ENCODE measurements at places on chromosomes 1 and 21.

GRCh38 chr1:27994060-27994459 is 34.3 kb downstream of the XKR8 start:
- DNase-seq, result no peak

DNA sequence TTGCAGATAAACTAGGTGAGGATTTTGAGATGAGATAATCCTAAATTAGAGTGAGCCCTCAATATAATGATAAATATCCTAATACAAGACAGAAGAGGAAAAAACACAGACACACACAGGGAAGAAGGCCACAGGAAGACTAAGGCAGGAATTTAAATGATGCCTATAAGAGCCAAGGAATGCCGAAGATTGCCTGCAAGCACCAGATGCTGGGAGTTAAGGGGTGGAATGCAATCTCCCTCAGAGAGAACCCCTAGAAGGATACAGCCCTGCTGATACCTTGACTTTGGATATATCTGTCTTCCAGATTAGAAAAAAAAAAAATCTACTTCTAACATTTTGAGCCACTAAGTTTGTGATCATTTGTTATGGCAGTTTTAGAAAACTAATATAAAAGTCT is 299.7 kb upstream of the PRMT6 start:
- DNase-seq, result no peak

- no peak for DNase-seq
Observed at GRCh38 chr1:166974647-166975345, 544 bp downstream of the ILDR2 start.

- no peak for DNase-seq
Observed at GRCh38 chr1:51728611-51729155, 111.8 kb downstream of the OSBPL9 start.

DNA sequence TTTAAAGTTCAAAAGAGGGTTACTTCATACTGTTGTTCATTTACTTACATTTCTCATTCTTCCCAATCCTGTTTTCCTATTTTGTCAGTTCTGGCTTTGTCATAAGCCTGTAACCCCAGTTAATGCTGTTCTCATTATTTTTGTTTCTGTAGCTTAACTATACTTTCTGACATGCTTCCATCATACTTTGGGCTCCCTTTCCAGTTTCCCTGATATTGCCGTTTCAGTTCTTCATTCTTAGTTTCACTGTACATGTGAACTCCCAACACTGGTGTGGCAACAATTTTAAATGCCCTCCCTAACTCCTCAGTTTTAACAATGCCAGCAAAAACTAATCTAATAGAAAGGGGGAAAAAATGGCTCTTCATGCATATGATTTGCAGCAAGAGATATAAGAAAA is 456.7 kb downstream of the LMO4 start:
- DNase-seq, result no peak

DNA sequence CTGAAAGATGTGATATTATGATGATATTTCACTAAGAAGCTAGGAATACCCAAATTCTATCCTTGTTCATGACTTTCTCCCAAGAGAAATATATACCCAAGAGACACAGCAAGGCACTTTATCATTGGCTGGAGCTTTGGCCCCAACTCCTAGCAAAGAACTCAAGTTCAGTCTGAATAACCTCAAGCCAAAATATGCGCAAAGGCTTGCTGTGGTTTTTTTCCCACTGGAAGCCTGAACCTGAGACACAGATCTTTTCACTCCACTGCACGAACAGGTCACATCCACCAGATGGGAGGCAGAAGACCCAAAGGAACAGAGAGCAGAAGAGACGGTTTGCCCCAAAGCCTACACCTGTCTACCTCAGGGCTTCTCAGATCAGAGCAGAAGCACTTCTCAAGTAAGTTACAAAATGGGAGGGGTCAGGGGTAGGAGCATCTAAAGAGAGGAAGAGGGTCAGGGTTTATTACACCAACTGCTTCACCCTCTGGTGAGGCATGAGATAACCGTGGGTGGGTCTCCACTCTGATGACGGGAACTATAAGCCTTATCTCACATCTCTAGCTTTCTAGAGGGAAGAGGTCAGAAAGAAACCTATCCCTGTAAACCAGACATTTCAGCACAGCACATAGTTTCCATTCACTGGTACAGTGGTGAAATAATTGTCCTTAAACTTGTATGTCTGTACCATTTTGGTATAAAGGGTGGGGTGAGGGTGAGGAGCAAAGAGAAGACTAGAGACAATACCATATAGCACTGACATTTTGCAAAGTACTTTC is 17.1 kb upstream of the CDC42BPA start:
- DNase-seq, result no peak

GRCh38 chr1:177873238-177873637 is 96.6 kb downstream of the SEC16B start:
- no peak for DNase-seq

GRCh38 chr1:178868706-178869105 is 2.2 kb downstream of the ANGPTL1 start:
- no peak for DNase-seq

- DNase-seq, result peak; percentile 48
Observed at GRCh38 chr1:182629499-182630096, 25.4 kb upstream of the RGS16 start.

DNA sequence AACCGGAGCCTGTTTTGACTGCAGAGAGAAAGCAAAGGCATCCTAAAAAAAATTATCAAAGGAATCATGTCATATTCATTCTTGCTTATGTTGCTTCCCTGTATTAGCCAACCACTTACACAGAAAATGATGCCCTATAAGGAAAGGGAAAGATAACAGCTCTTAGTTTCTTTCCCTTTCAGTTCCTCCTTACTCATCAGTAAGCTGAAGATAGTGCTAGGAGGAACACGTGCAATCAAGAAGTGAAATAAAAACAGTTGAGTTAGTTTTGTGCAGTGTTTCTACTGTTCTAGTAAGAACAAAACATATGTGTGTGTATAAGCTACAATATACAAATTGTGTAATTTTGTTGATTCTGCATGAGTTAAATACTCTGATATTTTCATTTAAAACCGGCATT is 45.3 kb upstream of the MTF2 start:
- DNase-seq, result no peak

- no peak for DNase-seq
Observed at GRCh38 chr1:112841825-112842224, 114.2 kb downstream of the SLC16A1 start.

DNA sequence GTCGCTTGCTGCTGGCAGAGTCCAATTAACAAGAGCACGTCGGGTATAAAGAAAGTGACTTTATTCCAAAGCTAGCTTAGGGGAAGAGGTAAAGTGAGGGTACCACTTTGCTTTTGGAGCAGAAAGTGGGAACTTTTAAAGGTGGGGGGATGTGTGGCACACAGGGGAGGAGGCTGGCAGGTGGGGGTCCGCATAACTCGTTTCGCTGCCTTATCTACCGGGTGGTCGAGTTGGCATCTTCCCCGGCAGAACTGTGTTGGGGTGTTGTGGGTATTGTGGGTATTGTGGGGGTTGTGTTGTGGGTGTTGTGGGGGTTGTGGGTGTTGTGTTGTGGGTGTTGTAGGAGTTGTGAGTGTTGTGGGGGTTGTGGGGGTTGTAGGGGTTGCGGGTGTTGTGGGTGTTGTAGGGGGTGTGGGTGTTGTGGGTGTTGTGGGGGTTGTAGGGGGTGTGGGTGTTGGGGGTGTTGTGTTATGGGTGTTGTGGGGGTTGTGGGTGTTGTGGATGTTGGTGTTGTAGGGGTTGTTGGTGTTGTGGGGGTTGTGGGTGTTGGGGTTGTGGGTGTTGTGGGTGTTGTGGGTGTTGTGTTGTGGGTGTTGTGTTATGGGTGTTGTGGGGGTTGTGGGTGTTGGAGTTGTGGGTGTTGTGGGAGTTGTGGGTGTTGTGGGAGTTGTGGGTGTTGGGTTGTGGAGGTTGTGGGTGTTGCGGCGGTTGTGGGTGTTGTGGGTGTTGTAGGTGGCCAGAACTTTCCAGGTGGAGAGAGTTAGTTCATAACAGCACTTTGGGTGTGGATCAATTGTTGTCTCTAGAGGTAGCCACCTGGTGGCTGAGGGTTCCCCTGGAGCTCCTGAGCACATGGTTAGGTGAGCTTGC is 52.7 kb downstream of the AGPAT3 start:
- no peak for DNase-seq

GRCh38 chr1:80982831-80983230 is 817.9 kb upstream of the ADGRL2 start:
- DNase-seq, result no peak

GRCh38 chr1:10068605-10069294 is 36.0 kb downstream of the UBE4B start:
- DNase-seq, result no peak

DNA sequence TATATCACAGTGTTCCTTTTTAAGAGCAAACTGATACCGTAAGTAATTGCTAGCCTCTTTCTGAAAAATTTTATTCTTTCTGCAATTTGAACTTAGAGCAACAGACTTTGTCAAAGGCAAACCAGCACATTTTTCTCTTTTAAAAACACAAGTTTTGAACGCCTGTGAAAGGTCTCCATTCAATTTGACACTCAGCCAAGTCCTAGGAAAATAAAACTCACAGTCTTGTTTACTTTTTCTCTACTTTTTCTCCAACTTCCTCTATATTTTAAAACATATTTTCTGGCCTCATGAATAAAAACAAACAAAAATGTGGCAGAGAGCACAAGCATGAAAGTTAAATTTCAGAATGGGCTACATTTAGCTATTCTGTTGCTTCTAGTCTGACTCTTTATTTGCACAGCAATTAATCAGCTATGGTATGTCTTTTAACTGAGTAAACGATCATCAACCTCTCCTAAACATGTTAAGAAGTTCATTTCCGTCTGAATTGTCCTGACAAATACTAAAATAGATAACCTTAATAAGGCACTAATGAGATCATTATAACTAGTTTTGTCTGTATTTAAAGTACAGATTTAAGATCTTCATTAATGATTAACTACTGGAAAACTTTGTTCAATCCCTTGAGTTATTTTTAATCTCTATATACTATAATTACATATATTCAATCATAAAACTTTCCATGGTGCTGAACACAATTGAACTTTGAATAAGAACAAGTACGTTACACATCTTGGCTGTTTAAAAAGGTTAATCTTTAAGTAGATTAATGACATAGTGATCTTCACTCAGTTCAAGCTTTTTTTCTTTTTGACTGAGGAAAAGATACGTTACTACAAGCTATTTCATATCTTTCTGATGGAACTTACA is 550.6 kb downstream of the PTBP2 start:
- DNase-seq, result no peak

GRCh38 chr1:13700521-13701270 is 708 bp downstream of the PRDM2 start:
- peak; percentile 35 for DNase-seq

- DNase-seq, result no peak
Observed at GRCh38 chr1:211355873-211356272, 29.2 kb downstream of the TRAF5 start.

DNA sequence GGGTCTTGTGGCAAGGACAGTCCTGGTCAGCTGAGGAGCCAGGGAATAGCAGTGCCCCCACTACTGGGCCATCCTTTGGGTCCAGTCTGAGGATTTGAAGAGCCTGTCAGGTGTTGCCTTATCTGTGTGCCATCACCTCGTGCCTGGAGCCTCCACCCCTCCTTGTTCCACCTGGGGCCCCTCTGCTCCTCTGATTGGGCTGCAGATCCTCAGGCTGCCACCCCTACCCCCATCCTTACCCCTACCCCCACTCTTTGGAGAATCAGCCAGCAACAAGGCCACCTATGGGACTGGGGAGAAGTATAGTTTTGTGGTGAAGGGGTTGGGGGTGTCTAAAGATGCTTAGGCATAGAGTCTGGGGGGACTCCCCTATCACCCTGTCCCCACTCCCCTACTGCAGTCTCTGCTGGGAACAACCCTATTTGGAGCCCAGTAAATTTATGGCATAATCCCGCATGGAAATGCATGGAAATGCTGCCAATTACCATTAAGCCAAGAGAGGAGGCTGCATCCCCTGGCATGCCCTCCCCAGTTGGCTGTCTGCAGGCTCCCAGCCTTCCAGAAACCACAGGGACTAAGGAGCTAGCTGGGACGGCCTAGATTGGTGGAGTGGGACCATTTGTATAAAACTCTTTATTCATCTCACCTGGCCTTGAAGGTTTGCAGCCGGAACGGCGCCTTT is 142.7 kb upstream of the CSF3R start:
- DNase-seq, result no peak

DNA sequence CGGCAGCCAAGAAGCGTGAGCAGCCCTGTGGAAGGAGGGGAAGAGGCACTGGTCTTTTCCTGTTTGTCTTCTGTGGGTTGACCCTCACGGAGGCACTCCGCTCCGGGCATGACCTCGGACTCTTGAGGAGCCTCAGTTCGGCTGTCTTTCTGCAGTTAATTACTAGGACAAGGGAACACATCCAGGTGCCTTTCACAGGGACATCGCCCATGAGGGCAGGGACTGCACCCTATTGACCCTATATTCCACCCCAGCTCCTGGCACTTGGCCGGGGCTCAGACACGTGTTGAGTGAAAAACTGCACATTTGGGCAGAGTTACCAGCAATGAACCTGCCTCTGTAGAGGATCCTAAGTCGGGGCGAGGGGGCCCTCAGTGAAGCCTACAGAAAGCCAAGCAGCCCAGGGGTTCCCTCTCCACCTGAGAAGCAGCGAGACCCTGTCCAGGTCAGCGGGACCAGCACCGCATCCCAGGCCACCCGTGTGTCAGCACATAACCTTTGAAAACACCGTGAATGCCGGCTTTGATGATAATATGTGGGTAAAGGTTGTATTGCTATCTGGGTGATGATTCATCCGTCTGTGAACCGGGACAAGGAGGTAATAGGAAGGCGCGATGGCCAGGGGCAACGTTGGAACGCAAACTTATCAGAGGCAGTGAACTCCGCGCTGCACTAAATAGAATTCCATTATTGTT is 161.4 kb upstream of the ARHGEF16 start:
- no peak for DNase-seq

- no peak for DNase-seq
Observed at GRCh38 chr21:29657240-29657989, 282.4 kb downstream of the GRIK1 start.

- no peak for DNase-seq
Observed at GRCh38 chr1:37765916-37766664, 1.2 kb upstream of the EPHA10 start.
